ENCODE measurements at places on chromosomes 2 and 18. TPM values are rescaled to one million over a fixed set of nuclear protein-coding genes. Genes with fewer than 3 reads are reported as not detected.

Gene TAF4B
- 9.4 TPM for total RNA-seq

Gene NEURL3
- total RNA-seq = 1.2 TPM

Gene FN1
- total RNA-seq = 11.6 TPM

Gene LRATD1
- total RNA-seq = not detected

Gene SERPINB2
- not detected for total RNA-seq

Gene SH3BP4
- 0.12 TPM for total RNA-seq

Gene ZNF532
- total RNA-seq = 0.93 TPM

Gene SULT1C3
- not detected for total RNA-seq

Gene LINC00305
- not detected for total RNA-seq

Gene XIRP2
- not detected for total RNA-seq

Gene DYTN
- total RNA-seq = not detected

Gene CTDP1
- 35.1 TPM for total RNA-seq

Gene ANKRD30BL
- not detected for total RNA-seq

Gene MYL1
- not detected for total RNA-seq

Gene CYS1
- 1.6 TPM for total RNA-seq

Gene THOC1
- total RNA-seq = 56.4 TPM

Gene MARS2
- 14.7 TPM for total RNA-seq

Gene C2orf80
- not detected for total RNA-seq

Gene DSC3
- total RNA-seq = not detected

Gene POTEI
- not detected for total RNA-seq

Gene RBKS
- 1.6 TPM for total RNA-seq
